ENCODE measurements at places on chromosomes 5 and 9. TPM values are rescaled to one million over a fixed set of nuclear protein-coding genes. Genes with fewer than 3 reads are reported as not detected.

GRCh38 chr5:135312255-135312935 is 86.6 kb downstream of the MACROH2A1 start:
- no peak for DNase-seq

DNA sequence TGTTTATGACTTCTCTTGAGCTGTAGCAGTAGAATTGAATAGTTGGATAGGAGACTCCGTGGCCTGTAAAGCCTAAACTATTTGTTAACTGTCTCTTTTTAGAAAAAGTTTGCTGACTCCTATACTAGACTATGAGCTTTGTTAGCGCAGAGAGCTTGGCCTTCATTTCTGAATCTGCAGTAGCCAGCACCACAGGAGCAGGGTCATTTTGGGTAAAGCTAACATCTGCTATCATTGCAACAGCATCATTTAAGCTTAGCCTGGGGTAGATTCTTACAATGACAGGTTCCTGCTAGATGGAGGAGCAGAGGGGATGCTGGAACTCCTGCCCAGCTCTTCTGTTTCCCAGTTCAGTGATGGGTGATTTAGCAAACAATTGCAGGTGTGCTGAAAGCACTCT is 133.7 kb upstream of the ASTN2 start:
- no peak for DNase-seq

DNA sequence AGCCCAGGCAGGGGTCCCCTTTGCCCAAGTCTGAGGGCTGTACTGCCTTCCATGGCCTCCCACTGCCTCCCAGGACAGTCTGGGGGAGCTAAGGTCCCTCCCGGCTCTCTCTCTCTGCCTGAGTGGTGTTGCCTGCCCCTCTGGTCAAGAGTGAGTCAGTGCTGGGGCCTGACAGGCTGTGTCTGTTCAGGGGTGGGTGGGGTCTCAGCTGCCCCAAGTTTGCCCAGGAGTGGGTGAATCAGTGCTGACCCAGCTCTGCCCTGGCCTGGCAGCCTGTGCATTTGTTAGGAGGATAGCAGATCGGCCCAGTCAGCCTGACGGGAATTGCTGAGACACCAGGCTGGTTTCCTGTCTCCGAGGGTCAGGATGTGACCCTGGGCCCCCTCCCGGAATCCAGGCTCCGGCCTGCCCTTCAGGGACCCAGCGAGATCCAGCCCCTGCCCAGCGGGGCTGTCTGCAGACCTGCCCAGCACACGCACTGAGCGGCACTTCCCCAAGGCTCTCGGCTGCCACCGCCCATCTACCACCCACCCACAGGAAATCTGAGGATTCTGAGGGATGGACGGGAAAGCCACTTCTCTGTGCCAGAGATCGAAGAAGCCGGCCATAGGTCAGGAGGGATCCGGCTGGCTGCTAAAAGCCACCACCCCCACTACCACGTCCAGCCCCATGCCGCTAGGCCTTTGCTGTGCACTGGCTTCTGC is 15.9 kb downstream of the ENG start:
- DNase-seq: peak; percentile 48

GRCh38 chr9:96169484-96169883 is 132.5 kb downstream of the HSD17B3 start:
- peak; percentile 76 for DNase-seq

- DNase-seq: peak; percentile 61
Observed at GRCh38 chr5:75052192-75053053, at the start of gene GCNT4. GCNT4 (minus strand) TSS chr5:75052558; CDS start chr5:75030037, 22,521 bp downstream.

DNA sequence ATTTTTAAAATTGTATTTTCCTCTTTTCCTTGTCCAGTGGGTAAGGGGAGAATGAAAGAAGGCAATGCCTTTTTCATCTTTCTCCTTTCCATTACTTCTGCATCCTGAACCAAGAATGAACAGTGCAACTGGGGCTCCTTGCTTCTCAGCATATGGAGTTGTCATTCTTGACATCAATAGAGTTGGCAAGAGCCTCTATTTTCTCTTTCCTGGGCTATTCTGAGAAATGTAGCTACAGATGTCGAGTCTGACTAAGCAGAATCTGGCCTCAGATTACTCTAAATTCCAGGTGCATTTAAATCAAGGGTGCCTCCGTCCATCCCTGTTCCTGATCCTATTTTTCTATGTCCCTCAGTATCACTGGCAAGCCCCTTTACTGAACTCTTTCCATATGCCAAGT is 244.8 kb downstream of the GLIS3 start:
- no peak for DNase-seq

The CNTFR gene
- total RNA-seq: not detected

The GHR gene
- not detected for total RNA-seq

GRCh38 chr9:2874001-2874750 is 30.3 kb upstream of the PUM3 start:
- DNase-seq: no peak

DNA sequence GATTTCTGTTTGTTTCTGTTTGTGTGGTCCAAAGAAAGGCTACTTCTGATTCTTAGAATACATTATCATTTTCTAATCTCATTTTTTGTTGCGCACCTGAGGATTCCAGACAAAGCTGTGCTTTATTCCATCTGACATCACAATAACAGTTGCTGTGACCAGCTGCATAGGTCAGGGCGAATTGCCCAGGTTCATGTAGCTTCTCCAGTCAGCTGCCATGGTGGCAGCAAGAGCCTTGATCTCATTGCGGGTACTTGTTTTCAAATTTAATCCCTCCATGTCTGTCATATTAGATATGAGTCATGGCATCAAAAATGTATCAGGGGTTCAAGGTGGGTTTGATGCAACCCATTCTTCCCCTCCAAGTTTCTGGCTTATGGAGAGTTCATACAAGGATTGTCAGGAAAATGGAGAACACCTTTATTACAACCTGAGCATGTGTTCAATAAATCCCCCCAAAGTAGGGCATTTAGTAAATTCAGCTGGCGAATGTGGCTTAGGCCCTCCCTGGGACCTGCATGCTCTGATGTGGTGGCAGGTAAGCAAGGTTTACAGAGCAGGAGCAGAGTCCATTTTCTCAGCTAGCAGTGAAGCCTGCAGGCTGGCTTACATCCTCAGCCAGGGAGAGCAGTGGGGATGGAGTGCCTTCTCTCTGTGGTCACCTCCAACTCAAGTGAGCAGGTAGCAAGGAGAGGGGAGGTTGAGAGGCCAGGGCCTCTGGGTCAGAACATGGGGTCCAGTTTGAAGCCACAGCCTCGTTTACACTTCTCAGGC is 13.9 kb downstream of the CAVIN4 start:
- DNase-seq: no peak

GRCh38 chr9:131037335-131038255 is 28.6 kb downstream of the LAMC3 start:
- no peak for DNase-seq

The PDZD2 gene
- 0.17 TPM for total RNA-seq

GRCh38 chr5:54905246-54905795 is 80.1 kb downstream of the ESM1 start:
- no peak for DNase-seq

GRCh38 chr9:111840442-111840841 is 45.7 kb upstream of the SHOC1 start:
- no peak for DNase-seq

GRCh38 chr5:153617190-153617589 is 126.7 kb downstream of the GRIA1 start:
- no peak for DNase-seq

DNA sequence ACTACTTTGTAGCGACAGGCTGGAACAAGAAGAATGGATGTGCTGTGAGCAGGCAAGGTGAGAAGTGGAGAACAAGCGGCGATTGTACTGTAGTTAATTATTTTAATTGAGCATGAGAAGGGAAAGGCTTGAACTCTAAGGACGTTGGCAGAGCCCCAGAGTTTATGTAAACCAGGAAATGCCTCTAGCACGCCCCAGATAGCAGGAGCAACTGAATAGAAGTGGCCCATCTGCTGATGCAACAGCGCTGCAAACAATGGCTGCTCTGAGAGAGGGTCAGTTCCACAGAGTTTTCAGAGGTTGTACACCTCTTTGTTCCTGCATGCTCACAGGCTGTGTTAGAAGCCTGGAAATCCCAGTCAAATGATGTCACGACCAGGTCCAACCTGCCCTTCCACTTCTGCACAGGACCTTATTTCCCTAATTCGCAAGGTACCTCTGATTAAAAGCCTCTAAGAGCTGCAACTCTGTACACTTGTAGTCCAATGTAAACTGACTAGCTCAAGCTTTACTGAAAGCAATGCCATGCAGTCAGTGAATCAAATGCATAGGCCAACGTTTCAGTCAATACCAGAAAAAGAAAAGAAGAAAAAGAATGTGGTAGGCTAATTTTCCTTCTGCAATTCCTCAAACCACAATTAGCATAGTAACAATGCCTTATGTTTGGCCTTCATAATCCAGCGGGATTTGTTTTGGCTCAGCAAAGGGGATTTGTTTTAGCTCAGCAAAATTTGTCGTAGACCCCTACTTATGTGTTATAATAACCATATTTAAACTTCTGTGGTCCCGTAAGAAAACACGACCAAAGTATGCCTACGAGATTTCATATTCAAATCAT is 119.6 kb upstream of the RETREG1 start:
- no peak for DNase-seq

DNA sequence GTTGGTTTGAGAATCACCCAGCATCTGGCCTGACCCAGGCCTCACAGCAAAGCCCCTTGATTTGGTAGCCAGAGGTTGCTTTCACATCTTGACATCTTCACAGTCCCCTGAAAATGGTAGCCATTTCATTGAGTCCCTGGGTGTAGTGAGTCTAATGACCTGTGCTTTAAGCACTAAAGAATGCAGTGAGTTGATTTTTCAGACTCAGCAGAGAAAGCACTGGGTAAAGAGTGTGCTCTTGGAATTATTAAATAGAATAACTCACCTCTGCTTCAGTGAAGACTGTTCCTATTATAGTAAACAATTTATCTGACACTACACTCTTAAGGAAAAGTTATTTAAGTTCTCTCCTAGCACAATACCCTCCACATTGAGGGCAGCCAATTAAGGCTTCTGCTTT is 56.2 kb downstream of the PTCD2 start:
- DNase-seq: no peak
